WTC11 (cell line): ENCODE measurements at places on chromosomes 4 and X. TPM values are rescaled to one million over a fixed set of nuclear protein-coding genes. Genes with fewer than 3 reads are reported as not detected.

PPBP gene
- not detected in 3 replicates for total RNA-seq

- peak; percentile 33 for DNase-seq
Observed at GRCh38 chrX:118115953-118116712, 477 bp downstream of the KLHL13 start.

DNA sequence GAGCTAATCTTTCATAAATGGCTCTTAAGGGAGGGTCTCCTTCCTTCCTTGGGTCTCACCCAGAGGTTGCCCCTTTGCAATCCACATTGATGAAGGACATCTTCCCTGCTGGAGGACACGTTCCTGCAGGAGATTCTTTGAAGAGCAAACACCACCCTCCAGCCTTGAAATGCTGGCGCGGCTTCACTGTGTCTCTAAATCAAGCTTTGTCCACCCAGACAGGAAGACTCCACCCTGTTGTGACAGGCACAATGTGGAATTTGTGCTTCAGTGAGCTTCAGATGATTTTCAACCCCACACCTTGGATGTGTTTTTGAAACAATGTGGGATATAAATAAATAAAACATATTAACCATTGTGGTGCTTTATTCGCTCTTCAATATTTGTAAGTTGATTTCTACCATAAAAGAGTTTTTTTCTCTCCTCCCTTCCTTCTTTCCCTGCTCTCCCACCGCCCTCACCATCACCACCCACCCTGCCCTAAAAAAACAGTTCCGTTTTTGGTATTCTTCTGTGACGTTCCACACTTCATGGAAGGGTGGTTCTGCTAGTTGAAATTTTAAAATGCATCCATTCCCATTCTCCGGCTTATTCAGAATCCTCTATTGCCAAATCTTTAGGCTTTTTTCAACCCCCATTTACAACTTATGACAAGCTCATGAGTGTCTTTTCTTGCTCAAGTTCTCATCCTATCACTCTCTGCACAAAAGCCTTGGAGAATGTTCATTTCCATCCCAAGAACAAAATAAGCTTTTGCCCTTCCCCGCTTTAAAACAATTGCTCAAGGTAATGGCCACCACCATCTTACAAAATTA is 264.3 kb downstream of the RAPGEF2 start:
- DNase-seq = no peak

DNA sequence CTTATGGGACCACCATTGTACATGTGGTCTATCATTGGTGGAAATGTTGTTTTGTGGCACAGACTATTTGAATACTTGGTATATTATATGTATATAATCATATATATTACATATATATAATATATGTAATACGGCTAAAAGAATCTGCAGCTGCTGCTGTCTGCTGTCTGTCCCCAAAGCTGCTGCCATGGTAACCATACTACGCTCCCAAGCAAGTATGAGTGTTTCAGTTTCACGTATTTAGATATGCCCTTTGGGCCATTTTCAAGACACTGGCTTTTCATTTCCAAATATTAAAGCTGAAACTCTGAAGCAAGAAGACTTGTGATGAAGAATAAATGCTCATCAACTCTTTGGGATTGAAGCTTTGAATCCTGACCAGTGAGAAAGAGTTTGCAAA is 42.0 kb upstream of the ARSJ start:
- DNase-seq = no peak

- no peak for DNase-seq
Observed at GRCh38 chrX:150615356-150615755, 46.9 kb downstream of the MTM1 start.
